ENCODE measurements at places on chromosomes 13 and 19.
A peak's percentile ranks its signal among the peaks of the same experiment; 100 is the strongest.

DNA sequence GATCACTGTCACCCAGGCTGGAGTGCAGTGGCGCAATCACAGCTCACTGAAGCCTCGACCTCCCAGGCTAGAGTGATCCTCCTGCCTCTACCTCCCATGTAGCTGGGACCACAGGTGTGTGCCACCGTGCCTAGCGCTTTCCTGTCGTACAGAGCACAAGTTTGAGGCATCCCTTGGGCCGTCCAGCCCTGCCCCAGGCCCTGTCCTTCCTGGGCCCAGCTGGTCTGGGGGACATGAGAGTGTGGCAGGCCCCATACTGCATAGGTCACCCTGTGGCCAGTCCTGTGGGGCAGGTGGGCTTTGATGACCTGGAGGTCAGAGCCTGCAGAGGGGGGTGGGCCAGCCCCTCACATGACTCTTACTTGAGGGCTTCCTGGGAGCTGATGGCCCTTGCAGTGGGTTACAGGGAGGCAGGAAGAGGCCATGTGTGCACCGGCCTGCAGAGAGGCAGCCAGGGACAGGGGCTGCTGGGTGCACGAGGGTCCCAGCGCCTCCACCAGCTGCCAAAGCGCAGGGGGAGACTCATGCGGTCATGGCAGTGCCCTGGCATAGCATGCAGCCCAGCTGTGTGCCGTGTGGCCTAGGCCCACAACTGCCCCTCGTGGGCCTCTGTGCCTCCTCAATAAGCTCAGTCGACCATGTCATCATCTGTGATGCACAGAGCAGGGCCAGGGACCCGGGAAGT is 61.4 kb downstream of the KDM4B start:
- no peak for DNase-seq

- no peak for DNase-seq
Measured at GRCh38 chr19:3573162-3573857, 566 bp downstream of the HMG20B start.

- DNase-seq: no peak
Measured at GRCh38 chr19:4575267-4576015, 16.0 kb upstream of the SEMA6B start.

GRCh38 chr13:25733696-25734435 is 317.9 kb downstream of the SHISA2 start:
- DNase-seq: no peak

GRCh38 chr13:99058527-99059495 is 80.9 kb upstream of the DOCK9 start:
- DNase-seq: no peak

DNA sequence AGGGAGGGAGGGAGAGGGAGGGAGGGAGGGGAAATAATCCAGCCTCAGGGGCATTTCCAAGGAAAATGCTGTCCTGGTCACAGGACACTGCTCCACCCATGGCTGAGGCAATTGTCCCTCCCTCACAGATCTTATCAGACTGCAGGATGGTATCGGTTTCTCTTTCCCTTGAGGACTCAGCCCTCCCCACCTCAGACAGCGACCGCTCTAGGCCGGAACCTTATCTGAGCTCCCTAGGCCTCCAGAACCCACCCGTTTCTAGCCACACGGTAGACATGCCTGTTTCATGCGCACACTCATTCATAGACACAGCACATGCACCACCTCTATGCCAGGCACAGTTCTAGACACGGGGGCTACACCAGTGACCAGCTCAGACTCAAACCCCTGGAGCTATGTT is 10.0 kb upstream of the IZUMO2 start:
- DNase-seq: peak; percentile 5

- DNase-seq: no peak
Measured at GRCh38 chr13:108325863-108326262, 56.3 kb downstream of the TNFSF13B start.

GRCh38 chr19:40982594-40983101 is 8.4 kb upstream of the CYP2B6 start:
- no peak for DNase-seq

- no peak for DNase-seq
Measured at GRCh38 chr19:9622531-9622930, 1.5 kb upstream of the ZNF561 start.

GRCh38 chr19:7541828-7542443 is 6.4 kb downstream of the PNPLA6 start:
- no peak for DNase-seq

DNA sequence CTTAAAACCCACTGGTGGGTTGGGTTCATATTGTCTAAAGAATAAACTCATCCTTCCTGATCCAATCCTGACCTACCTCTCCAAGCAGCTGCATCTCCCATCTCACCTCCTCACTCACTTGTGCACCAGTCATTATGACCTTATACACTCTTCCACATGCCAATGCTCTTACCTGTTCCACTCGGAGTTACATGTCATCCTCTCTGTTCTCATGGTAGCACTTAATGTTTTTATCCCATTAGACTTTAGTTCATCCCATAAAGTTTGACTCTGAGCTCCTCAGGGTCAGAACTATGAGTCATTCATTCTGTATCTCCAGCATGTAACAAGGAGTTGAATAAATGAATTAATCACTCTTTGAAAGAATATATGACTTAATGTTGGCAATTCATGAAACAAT is 330.2 kb downstream of the KLF12 start:
- DNase-seq: no peak

- DNase-seq: no peak
Measured at GRCh38 chr13:110756219-110756631, 42.7 kb downstream of the ING1 start.

Data from CD4-positive, alpha-beta T cell treated with Interleukin-17A for 1 hour (primary cell).